CD8-positive, alpha-beta memory T cell (primary cell): ENCODE measurements at places on chromosomes 2 and 18. TPM values are rescaled to one million over a fixed set of nuclear protein-coding genes. Genes with fewer than 3 reads are reported as not detected.

PMAIP1 gene
- 15.0 TPM for polyA plus RNA-seq

VWA3B gene
- not detected for polyA plus RNA-seq

DNA sequence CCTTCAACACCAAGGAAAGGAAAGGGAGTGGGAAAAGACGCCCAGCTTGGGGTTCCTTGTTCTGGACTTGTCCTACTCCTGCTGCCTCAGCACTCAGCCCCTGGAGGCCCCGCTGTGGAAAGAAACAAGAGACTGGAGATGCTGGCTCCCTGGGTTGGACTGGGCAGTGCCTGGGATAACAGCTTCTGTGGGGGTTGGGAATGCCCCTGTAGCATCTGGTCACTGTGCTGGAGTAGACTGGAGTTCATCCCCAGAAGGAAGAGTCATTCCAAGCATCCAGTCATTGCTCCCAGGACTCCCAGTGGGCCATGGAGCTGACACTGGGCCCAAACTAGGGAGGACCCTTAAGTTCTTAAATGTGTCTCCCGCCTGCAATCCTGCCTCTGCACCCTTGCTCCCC is 129.3 kb upstream of the HAAO start:
- H3K4me1 ChIP-seq, result no peaks in the 10 kb centered on the region
- no peak overlapping the region for H3K4me3 ChIP-seq
- no peak for DNase-seq
- no peak overlapping the region for H3K27ac ChIP-seq
- H3K27me3 ChIP-seq, result no peaks in the 10 kb centered on the region

DNA sequence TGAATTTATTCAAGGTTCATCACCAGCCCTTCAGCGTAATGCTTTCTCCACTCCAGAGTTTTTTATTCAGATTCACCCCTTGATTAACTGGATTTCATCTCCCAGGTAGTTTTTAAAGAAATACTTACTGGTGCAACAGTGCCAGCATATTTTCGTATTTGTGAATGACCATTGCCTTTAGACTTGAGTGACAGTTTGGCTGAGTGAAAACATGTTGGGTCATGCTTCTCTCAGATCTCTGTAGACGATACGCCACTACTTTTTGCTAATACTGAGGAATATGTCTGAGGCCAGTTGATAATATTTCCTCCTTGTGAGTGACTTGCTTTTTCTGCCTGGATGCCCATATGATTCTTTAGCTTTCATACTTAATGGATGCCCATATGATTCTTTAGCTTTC is 51.5 kb downstream of the CYP26B1 start:
- no peak overlapping the region for H3K4me3 ChIP-seq
- H3K4me1 ChIP-seq, result no peaks in the 10 kb centered on the region
- no peaks in the 10 kb centered on the region for H3K36me3 ChIP-seq
- H3K27me3 ChIP-seq, result no peaks in the 10 kb centered on the region

GRCh38 chr2:71843391-71843850 is 304.2 kb downstream of the CYP26B1 start:
- DNase-seq, result no peak
- H3K4me3 ChIP-seq, result no peak overlapping the region
- no peak overlapping the region for H3K27ac ChIP-seq
- no peaks in the 10 kb centered on the region for H3K4me1 ChIP-seq
- no peaks in the 10 kb centered on the region for H3K36me3 ChIP-seq
- no peaks in the 10 kb centered on the region for H3K27me3 ChIP-seq

DNA sequence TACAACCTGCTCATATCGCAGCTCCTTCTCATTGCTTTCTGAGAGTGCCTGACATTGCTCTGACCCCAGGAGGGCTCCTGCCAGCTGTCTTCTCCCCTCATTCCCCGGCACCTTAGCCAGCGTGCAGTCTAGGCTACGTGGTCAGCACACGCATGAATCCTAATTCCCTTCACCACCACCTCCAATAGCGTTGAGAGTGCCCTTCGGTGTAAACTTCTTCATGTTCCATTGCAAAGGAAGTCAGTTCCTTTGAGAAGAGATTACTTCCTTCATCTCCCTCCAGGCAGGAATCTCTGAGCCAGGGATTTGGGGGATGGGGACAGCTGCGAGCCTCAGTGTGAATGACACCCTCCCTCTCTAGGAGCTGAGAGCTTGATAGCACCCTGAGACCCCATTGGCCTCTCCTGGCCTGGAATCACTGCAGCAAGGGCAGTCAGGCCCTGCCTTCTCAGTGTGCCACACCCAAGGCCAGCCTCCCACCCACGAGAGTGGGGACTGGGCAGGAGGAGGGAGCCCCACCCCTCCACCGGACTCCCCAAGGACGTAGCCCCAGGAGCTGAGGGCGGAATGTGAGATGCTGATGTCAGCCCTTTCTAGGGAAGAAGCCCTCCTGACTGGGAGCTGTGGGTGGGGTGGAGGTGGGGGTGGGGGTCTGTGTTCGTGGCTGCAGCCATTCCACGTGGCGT is 53.4 kb downstream of the SLC66A2 start:
- no peaks in the 10 kb centered on the region for H3K27me3 ChIP-seq
- H3K4me3 ChIP-seq, result no peak overlapping the region
- no peaks in the 10 kb centered on the region for H3K4me1 ChIP-seq
- DNase-seq, result no peak

HAAO gene
- not detected for polyA plus RNA-seq

SPATA3 gene
- polyA plus RNA-seq, result not detected

- no peak overlapping the region for H3K4me3 ChIP-seq
- H3K27me3 ChIP-seq, result no peaks in the 10 kb centered on the region
- H3K36me3 ChIP-seq, result no peaks in the 10 kb centered on the region
- H3K4me1 ChIP-seq, result no peaks in the 10 kb centered on the region
Measured at GRCh38 chr18:62396381-62396780, 71.3 kb downstream of the TNFRSF11A start.
